Activated CD4-positive, alpha-beta T cell treated with anti-CD3 and anti-CD28 coated beads, Interleukin-2, amount 50 U/mL, for 1 hour (primary cell): ENCODE measurements at places on chromosomes 1 and 21.

DNA sequence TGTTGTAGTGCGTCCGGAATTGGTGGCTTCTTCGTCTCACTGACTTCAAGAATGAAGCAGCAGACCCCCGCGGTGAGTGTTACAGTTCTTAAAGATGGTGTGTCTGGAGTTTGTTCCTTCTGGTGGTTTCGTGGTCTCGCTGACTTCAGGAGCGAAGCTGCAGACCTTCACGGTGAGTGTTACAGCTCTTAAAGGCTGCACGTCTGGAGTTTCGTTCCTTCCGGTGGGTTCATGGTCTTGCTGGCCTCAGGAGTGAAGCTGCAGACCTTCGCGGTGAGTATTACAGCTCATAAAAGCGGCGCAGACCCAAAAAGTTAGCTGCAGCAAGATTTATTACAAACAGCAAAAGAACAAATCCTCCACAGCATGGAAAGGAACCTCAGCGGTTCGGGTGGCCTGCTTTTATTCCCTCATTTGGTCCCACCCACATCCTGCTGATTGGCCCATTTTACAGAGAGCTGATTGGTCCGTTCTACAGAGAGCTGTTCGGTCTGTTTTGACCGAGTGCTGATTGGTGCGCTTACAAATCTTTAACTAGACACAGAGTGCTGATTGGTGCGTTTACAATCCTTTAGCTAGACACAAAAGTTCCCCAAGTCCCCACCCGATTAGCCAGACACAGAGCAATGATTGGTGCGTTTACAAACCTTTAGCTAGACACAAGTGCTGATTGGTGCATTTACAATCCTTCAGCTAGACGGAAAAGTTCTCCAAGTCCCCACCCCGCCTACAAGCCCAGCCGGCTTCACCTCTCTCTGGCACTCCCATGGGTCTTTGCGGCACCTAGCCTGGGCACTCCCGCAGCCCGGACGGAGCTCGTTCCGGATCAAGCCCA is 49.6 kb upstream of the KRTAP19-8 start:
- DNase-seq = no peak

- no peak for DNase-seq
Measured at GRCh38 chr21:26028183-26028582, 142.4 kb downstream of the APP start.

DNA sequence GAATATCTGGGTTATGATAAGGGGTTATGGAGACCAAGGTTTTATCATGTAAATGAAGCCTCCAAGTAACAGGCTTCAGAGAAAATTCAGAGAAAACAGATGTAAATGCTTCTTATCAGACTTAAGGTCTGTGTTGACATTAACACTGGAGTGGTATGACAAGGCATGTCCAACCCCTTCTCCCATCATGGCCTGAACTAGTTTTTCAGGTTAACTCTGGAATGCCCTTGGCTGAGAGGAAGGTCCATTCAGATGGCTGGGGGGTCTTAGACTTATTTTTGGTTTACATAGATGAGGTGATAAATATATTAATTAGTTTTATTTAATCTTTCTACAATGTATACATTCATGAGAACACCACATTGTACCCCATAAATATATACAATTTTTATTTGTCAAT is 399.6 kb downstream of the TBX15 start:
- DNase-seq = no peak

- no peak for DNase-seq
Measured at GRCh38 chr1:212721388-212722247, 22.0 kb upstream of the BATF3 start.

- DNase-seq = no peak
Measured at GRCh38 chr1:44619261-44619900, 54.9 kb downstream of the TMEM53 start.

DNA sequence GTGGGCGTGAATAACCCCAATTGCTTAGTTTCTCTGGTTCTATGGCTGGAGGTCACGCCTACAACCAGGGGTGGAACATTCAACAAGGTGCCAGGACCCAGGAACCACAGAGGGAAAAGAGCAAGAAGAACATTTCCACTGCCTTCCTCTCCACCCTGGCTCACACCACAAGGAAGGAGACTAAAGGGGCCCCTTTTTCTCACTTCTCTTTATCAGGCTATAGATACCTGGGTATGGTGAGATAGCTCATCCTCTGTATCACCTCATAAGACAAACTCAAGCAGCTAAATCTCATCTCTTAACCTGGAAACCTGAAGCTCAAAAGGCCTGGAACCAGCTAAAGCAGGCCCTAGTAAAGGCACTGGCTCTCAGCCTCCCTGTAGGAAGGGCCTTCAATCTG is 438.8 kb upstream of the OLFM3 start:
- DNase-seq = no peak

GRCh38 chr1:172719694-172720138 is 60.8 kb downstream of the FASLG start:
- no peak for DNase-seq

DNA sequence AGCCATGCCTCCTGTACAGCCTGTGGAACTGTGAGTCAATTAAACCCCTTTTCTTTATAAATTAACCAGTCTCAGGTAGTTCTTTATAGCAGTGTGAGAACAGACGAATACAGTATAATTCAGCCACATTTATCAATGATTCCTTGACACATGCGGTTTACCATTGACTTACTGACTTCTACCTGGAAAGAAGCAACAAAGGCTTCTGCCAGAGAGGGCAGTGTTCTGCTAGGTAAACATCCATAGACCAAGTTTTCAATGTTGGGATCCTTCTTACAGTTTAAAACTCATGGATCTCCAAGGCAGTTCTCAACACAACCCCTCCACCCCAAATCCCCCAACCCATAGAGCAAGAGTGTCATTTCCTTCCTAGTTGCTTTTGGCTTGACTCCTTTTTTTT is 150.6 kb downstream of the ZNF648 start:
- no peak for DNase-seq

DNA sequence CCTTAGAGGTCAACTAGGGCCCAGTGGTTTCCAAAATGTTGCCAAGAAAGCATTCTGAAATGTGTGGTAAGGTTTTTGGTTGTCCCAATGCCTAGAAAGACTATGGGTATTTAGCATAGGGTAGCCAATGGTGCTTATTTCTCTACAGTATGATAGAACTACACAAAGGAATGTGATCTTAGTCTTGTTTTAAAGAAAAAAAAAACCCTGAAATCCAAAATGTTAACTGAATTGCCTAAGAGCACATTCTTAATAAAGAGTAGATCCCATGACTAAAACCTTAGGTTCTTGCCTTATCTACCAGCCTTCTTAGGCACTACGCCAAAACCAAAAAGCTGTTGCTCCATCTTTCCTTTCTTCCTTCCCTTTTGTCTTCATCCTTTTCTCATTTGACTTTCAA is 428.2 kb downstream of the MRPL39 start:
- no peak for DNase-seq

DNA sequence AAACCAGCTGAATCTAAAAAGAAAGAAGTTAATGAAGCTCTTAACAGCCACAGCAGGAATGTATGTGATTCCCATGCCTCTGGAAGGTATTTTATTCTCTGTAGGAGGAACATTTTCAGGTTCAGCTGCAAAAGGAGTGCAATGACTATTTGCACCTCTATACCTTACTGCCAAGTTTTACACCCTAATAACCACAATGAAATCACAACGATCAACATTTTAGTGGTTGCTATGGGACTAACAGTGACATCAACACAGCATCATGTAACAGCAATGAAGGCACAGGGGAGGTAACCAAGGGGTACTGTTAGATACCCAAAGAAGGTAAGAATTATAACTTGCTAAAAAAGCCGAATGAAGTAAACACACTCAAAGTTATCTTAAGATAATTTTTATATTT is 116.3 kb upstream of the HP1BP3 start:
- DNase-seq = no peak

- no peak for DNase-seq
Measured at GRCh38 chr1:200739702-200740570, 1.2 kb downstream of the CAMSAP2 start.

- DNase-seq = no peak
Measured at GRCh38 chr1:39645411-39646043, 6.1 kb upstream of the HEYL start.

DNA sequence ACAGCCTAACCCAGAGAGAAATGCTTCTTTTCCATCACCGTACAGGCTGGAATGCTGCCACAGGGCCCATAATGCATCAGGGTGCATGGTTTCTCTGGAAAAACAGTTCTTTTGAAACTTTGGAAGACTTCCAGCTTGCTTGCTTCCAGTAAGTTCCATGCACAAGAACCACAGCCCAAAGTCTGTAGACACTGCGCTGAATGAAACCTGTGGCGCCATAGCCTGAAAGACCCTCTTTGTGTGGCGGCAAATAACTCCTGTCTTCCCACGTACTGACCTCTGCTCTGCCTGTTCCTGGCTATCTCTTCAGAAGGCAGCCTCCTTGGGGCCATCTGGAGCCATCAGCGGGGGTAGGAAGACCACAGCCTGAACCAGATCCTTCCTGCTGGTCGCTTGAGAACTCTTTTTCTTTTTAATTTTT is 15.1 kb downstream of the MIIP start:
- no peak for DNase-seq

GRCh38 chr1:206593351-206593925 is 18.8 kb downstream of the EIF2D start:
- DNase-seq = no peak

- DNase-seq = no peak
Measured at GRCh38 chr1:3721955-3722465, 30.2 kb upstream of the CCDC27 start.

- DNase-seq = no peak
Measured at GRCh38 chr21:30707409-30707808, 11.2 kb downstream of the KRTAP21-3 start.

- DNase-seq = no peak
Measured at GRCh38 chr1:9198538-9199361, 35.8 kb upstream of the H6PD start.

DNA sequence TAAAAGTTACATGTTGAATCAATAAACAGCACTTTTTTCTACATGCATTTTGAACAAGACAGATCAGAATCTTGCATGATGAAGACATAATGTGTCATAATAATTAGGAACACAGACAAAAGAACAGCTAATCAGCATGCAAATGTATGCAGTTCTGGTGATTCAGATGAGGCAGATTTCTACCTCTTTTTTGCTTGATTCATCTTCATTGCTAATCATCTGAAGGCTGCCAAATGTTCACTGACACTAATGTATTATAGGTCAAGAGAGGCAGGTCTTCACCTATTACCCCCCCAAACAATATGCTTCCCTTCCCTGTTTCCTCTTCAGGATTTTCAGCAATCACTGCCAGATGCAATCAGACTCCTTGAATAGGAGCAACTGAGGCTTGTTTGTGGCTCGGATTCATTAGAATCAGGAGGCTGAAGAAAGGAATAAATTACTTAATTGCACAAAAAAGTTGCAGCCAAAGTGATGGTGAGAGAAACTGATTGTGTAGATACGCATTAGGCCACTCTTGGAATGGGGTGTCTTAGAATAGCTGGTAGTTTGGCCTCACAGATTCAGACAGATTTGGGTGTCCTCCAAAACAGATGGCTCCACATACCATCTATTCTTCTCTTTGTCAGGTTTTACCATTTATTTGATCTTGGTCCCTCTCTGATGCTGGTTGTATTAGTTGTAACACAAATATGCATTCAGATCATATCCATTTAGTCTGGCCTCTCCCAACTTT is 275.4 kb downstream of the RPS6KC1 start:
- no peak for DNase-seq

- no peak for DNase-seq
Measured at GRCh38 chr1:175034775-175035174, 11.6 kb upstream of the MRPS14 start.

DNA sequence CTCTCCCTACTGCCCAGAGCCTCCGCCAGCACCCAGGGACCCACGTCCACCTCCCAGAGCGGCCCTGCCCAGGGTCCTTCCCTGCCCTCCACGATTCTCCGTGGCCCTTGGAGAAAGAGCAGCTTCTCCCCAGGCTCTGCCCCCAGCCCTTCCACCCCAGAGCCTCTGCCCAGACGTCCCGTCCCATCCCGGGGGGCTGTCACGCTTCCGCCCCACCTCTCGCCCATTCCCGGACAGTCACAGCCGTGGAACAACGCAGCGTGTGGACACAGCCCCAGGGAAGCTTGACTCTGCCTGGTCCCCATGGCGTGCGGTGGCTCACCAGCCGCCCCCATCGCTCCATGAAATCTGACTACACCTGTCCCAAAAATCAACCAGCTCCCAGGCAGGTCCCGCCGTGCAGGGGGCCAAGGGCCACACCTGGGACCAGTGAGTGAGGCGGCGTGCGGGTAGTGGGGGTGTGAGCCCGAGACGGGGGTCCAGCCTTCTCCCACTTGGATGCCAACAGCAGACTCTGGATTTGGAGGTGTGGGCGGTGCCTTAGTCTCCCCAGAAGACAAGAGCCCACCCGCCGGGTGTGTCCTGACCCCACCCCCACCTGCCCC is 12.5 kb upstream of the TTLL10 start:
- no peak for DNase-seq

DNA sequence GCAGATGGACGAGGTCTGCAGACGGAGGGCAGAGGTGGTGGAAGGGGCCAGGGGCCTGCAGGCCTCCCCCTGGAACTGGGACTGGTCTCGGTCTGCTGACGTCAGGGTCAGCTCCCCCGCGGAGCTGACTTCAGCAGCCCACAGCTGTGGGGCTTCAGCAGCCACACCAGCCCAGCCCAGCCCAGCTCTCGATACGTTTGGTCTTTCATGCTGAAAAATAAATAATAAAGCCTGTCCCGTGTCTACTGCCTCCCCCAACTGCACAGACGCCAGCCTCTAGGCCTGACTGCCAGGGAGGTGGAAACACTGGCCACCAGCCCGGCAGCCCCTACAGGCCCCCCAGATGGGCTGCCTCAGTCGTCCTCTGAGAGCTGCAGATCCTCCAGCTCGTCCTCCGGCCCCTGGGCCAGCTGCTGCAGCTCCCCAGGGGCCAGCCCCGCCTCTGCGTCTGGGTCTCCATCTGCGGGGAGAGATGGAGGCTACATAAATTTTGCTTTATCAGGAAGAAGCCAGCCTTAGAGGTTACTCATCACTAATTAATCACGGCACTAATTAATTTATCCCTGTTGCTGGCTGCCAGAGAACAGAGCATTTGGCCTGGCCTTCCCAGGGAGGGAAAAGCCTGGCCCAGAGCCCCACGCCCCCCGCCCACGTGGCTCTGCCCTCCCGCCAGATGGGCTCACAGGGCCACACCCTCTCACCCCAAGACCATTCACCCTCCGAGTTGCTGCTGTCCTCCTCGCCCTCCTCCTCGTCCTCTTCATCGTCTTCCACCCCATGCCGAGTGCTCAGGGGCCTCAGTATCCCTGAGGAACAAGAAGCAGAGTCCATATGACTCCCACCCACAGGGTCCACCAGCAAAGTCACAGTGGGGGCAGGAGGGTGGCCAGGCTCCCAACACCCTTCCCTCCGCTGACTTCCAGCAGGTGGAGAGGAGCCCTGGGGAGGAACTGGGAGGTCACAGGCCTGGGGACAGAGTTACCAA is 14.4 kb downstream of the NOC2L start:
- DNase-seq = no peak
